ENCODE measurements at places on chromosomes 11 and 22. TPM values are rescaled to one million over a fixed set of nuclear protein-coding genes. Genes with fewer than 3 reads are reported as not detected.

The MYO18B gene
- 0.02 TPM for total RNA-seq

The CWF19L2 gene
- total RNA-seq: 4.3 TPM

The APOL1 gene
- 8.0 TPM for total RNA-seq

The SYT12 gene
- total RNA-seq: 9.6 TPM

The TBX10 gene
- total RNA-seq: not detected
